ENCODE measurements at places on chromosomes 7 and 10.
A peak's percentile ranks its signal among the peaks of the same experiment; 100 is the strongest.

- DNase-seq = no peak
Observed at GRCh38 chr7:81710751-81711150, 59.1 kb downstream of the HGF start.

DNA sequence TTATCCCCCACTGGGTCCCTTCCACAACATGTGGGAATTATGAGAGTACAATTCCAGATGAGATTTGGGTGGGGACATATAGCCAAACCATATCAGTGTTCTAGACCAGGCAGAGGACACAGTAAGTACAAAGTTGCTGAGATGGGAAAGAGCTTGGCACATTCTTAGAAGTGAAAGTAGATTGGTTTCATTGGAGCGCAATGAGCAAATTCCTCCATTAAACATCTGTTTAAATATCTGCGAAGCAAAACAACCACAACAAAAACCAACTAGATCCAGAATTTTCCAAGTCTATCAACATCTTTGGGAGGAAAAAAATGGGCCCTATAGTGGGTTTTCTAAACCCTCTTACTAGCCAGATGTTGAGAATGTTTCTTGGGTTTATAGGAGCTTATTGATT lies 80.0 kb upstream of the STEAP1B start:
- no peak for DNase-seq

DNA sequence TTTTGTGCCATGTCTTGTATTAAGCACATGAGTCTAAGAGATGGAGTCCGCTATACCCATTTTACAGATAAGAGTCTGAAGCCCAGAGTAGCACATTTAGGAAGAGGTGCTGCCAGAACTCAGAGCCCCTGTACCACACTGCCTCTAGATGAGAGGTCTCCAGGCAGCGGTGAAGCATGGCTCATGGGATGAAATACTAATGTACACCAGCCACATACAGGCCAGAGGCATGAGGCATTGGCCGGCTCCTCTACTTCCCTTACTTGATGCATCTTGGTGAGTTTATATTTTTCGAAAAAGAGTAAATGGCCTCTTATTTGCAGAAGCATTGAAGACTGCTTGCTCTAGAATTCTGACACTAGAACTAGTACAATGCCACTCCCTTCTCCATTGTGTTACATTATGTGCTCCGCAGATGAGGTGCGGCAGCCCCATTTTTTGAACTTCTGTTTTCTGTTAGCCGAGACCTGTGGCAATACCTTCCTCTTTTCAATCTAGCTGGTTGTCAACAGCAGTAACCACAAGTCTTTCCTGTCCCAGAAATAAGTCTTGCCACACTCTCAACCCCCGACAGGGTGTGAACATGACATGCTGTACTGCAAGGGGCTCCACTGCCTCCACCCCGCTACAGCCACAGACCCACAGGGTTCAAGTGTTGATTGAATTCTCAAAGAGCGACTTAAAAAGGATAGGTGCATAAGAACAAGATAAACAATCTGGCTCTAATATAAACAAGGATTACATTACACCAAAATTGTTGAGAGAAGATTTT lies 145.3 kb downstream of the CELF2 start:
- DNase-seq = no peak

- peak; percentile 46 for DNase-seq
Observed at GRCh38 chr7:54015251-54015650, 526.9 kb upstream of the VSTM2A start.

- no peak for DNase-seq
Observed at GRCh38 chr7:98993024-98993897, 114.9 kb downstream of the TRRAP start.

DNA sequence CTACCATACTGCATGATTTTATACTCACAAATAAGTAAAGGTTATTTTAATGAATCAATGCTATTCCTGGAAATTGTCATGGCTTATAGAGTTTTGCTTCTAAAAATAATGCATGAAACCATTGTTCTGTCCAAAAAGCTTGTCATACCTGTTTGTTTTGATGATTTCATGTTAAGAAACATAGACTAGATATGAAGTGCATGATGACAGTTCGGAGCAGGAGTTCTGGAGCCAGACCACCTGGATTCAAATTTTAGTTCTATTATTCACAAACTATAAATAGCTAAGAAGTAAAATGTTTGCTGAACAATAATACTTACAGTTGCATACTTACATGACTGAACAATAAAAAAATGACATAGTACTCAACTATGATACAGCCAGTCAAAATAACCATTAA lies 107.0 kb upstream of the AKR1E2 start:
- DNase-seq = no peak

GRCh38 chr10:118669020-118669791 lies 73.8 kb upstream of the PRLHR start:
- no peak for DNase-seq
